ENCODE measurements at places on chromosomes 5 and 9.

DNA sequence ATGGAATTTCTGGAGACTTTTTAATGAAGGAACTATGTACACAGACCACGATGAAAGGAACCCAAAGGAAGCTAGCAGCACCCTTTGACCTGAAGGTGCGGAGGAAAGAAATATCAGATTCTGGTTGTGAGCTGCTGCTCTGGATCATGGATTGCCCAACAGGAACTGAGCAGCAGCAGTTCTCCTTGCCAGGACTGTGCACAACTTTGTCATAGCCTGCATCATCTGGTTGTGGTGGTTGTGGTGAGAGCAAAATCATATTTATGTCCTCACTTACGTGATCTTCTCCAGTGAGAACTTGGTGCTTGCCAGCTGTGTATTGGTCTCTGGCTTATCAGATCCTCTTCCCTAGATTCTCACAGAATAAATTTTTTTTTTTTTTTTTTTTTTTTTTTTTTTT is 70.7 kb upstream of the LPAR1 start:
- DNase-seq: no peak

DNA sequence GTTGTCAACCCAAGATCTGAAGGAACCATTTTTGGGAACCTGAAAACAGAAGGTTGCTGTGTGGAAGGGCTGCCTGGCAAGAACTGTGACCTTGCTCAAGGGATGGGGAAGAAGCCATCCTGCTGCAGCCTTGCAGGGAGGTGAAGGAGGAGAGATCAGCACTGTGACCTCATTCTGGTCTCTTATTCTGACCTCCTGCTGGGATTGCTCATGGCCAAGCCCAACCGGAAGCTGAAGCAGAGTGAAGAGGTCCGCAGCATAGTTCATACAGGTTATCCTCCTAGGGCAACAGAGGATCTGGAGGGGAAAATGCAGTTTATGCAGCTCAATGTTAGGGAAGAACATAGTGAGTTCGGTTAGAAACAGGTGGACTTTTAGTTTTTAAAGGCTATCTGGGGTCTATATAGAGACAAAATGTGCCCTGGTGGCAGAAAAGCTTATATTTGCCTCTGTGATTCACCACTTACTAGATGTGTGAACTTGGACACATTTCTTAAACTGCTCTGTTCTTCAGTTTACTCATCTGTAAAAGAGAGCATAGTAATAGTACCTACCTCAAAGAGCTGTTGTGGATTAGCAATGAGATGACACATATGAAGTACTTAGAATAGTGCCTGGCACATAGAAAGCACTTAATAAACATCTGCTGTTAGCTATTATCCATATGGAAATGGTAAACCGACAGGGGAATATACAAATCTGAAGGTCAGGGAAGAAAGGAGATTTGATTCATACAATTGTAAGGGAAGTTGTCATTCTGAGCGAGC is 57.9 kb upstream of the BNC2 start:
- no peak for DNase-seq

GRCh38 chr5:146704949-146705665 is 173.4 kb downstream of the PPP2R2B start:
- no peak for DNase-seq

- DNase-seq: peak; percentile 39
Measured at GRCh38 chr5:109739741-109740728, 50.3 kb downstream of the MAN2A1 start.

- DNase-seq: no peak
Measured at GRCh38 chr5:178209334-178210072, 5.2 kb downstream of the HNRNPAB start.

DNA sequence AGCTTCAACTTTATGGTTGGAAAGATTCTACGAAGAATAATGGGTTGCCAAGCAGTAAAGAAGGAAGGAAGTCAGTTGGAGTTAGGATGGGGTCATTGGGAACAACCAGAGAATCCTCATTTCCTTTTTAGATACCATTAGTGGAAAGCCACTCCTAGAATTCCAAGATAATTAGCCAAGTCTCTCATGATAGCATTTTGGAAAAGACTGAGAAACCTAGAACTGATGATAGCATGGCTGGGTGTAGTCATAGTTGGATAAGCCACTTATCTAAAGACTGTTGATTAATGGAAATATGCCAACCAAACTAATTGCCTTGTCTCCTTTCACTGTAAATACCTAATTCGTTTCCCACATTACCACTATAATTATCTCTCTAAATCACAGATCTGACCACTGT is 377.0 kb downstream of the GLIS3 start:
- no peak for DNase-seq

GRCh38 chr9:114275246-114276004 is 47.5 kb upstream of the ORM1 start:
- DNase-seq: no peak

- DNase-seq: no peak
Measured at GRCh38 chr9:126144603-126145456, 181.8 kb upstream of the MVB12B start.

- DNase-seq: no peak
Measured at GRCh38 chr9:130668659-130669058, 4.3 kb downstream of the PRDM12 start.

- DNase-seq: no peak
Measured at GRCh38 chr9:126320158-126320922, 6.3 kb upstream of the MVB12B start.

DNA sequence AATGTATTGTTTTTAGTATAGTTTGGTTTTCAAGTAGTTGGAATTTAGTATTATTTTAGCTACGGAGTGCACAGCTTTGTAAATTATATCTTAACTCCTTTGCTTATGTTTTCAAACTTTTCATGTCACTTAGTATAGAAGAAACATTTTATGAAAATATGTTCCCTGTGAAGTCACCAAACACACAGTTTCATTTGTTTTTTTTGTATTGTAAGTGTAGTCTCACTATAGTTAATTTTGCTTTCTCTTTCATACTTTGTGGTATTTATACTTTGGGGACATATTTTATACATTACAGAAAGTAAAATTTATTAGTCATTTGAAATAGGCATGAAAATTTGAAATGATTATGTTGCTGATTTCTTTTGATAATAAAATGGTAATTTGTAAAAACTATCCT is 5.0 kb downstream of the CHSY3 start:
- no peak for DNase-seq

DNA sequence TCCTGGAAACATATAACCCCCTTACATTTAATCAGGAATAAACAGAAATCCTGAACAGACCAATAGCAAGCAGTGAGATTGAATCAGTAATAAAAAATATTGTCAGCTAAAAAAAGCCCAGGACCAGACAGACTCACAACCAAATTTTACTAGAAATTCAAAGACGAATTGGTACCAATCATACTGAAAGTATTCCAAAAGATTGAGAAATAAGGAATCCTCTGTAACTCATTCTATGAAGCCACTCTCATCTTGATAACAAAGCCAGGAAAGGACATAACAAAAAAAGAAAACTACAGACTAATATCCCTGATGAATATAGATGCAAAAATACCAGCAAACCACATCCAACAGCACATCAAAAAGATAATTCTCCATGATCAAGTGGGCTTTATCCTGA is 714.0 kb downstream of the SEMA5A start:
- DNase-seq: no peak

DNA sequence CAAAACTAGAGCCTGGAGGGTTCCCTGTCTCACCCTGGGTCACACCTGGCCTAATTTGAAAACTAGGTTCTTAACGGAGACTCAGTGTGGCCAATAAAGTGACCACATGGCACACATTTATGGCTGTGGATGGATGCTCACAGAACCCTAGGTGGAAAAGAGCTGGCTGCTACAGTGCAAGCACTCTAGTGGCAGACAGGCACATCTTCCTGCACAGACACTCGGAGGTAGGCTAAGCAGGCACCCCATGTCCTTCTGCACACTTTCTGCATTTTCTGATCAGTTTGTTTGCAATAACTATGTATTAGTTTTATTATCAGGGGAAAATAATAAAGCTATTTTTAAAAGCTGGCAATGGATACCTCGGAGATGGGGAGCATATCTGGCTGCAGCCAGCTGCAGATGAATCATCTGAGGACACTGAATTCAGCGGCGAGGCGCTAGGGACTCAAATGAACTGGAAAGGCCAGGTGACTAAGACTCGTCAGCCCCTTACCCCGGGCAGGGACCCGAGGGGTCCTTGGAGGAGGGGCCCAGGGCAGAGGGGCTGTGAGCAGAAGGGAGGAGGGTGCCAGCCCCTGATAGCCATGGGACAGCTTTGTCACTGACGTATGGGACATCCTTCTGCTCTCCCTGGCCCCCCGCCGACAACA is 96.2 kb downstream of the OLFM1 start:
- DNase-seq: no peak

GRCh38 chr5:74665816-74666215 is 19.2 kb upstream of the HEXB start:
- DNase-seq: no peak

GRCh38 chr9:101477736-101478135 is 42.2 kb upstream of the ALDOB start:
- DNase-seq: no peak

GRCh38 chr9:116391306-116391900 is 237.8 kb downstream of the PAPPA start:
- DNase-seq: no peak

DNA sequence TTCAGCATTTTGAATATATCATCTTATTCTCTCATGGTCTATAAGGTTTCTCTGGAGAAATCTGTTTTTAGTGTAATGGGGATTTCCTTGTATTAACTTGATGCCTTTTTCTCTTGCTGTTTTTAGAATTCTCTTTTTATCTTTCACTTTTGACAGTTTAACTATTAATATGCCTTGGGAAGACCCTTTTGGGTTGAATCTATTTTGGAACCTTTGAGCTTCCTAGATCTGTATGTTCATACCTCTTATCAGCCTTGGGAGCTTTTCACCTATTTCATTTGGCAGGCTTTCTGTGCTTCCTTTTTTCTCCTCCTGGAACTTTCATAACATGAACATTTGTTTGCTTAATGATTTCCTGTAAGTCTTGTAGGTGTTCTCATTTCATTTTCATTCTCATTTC is 22.2 kb downstream of the RCL1 start:
- no peak for DNase-seq

- peak; percentile 36 for DNase-seq
Measured at GRCh38 chr9:5869315-5870019, 21.2 kb upstream of the MLANA start.

DNA sequence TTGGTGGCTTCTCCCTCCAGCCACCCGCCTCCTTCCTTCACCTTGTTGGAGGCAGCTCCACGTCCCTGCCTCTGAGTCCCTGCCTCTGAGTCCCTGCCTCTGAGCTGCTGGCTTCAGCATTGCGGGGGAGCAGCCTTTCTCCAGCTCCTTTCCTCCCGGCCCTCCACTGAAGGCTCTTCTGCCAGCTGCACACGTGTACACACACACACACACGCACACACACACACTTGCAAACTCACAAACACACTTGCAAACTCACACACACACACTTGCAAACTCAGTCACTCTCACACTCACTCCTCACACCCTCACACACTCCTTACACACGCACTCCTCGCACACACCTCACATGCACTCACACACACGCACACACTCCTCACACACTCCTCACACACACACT is 45.1 kb downstream of the C9orf50 start:
- DNase-seq: no peak

DNA sequence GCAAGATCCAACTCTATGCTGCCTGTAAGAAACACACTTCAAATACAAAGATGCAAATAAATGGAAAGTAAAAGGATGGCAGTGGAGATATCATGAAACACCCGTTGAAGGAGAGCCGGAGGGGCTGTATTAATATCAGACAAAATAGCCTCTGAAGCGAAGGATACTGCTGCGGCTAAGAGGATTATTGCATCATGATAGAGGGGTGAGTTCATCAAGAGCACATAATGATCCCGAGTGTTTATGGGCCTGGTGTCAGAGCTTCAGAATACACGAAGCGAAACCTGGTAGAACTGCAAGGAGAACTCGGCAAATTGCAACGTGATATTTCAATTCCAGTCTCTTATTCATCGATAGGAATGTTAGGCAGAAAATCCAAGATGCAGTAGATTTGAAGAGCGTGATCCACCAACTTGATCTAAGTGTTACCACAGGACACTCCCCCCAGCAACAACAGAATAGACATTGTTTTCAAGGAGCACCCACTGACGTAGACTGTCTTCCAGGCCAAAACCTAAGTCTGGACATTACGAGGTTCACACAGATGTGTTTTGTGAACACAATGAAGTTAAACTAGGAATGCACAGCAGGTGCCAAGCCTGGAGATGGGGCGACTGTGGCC is 27.7 kb upstream of the QSOX2 start:
- no peak for DNase-seq

- DNase-seq: no peak
Measured at GRCh38 chr9:22241611-22242010, 205.0 kb upstream of the DMRTA1 start.

DNA sequence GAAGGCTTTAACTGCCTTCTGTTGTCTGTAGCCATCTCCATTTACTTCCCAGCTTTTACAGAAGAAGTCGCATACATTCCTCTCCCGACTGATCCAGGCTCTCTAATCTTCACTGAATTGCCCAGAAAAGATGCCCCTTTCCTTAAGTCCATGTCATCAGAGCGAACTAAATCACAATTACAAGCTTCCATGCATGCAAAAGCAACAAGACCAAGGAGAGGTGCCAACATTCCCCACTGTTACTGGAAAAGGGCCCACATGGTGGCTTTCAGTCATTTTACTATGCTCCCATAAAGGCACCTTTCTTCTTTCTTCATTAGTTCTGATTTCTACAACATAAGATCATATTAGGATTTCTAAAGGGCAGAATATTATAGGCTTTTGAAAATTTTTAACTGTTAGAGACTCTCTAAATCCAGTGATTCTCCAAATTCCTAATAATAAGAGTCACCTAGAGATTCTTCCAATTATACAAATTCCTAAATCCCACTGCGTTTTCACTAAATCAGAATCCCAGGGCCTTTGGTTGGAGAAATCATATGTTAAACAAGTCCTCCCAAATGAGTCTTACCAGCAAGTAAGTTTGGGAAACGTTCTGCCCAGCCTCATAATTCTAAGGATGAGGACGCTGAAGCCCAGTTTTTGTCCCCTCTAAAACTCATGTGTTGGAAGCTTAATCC is 17.0 kb upstream of the ZFR start:
- no peak for DNase-seq

GRCh38 chr5:6652025-6652424 is 18.8 kb downstream of the SRD5A1 start:
- DNase-seq: no peak

- no peak for DNase-seq
Measured at GRCh38 chr9:85427772-85428171, 314.0 kb downstream of the AGTPBP1 start.

DNA sequence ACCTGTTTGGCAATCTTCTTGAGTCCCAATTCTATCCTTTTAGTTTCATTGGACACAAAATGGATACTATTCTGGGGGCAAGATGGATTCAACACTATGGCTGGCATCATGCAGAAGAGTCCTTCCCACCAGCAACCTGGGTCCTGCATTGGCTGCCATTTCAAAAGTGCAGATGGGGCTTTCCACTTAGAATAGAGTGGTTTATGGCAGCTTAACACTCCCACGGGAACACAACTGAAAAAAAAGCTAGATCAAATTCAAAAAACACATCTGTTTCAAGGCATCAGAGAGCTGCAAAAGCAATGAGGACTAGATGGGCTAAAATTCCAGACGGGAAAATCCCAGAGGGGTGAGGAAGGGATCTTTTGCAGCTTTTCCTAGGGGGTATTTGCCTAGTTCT is 11.2 kb upstream of the HMHB1 start:
- DNase-seq: no peak

- DNase-seq: no peak
Measured at GRCh38 chr9:137230705-137231371, at the start of gene SLC34A3. TSS of gene SLC34A3 (plus strand) at chr9:137230901. CDS start at chr9:137231703, 802 bp downstream.

All from PC-9 (cell line).